Esophagus squamous epithelium (tissue), 5 donors: ENCODE measurements at places on chromosomes 4 and X.

- no peak for DNase-seq
These were observed 15.3 kb upstream of the PUDP start for GRCh38 chrX:7163146-7163677.

GRCh38 chr4:7638984-7639789 is 204.5 kb upstream of the PSAPL1 start:
- DNase-seq, result no peak

DNA sequence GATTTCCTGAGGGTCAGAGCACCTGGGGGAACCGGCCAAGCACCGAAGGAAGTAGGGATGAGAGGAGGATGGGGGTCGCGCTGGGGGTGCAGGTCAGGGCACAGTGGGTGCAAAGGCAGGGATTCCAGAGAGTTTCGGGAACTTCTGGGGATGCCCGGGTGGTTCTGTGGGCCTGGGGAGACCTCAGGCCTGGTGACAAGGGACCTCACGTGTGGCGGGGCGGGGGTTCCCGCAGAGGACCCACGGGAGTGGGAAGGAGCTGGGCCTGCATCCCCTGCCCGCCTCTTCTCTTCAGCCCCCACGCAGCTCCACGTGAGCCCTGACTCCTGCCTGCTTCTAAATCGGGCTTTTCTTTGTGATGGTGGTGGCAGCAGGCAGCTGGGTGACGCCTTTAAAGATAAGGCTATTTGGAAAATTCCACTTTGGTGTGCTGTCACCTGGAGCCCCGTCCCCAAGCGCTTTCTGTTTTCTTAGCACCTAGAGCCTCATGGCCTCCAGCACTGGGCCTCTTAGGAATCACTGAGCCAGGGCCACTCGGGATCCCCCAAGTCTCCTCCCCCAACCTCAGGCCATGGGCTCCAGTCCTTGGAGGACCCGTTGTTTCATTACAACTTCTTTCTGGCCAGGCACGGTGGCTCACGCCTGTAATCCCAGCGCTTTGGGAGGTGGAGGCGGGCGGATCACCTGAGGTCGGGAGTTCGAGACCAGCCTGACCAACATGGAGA is 7.1 kb upstream of the TBC1D14 start:
- no peak for DNase-seq

GRCh38 chr4:14771094-14771493 is 231.2 kb upstream of the CPEB2 start:
- no peak for DNase-seq

DNA sequence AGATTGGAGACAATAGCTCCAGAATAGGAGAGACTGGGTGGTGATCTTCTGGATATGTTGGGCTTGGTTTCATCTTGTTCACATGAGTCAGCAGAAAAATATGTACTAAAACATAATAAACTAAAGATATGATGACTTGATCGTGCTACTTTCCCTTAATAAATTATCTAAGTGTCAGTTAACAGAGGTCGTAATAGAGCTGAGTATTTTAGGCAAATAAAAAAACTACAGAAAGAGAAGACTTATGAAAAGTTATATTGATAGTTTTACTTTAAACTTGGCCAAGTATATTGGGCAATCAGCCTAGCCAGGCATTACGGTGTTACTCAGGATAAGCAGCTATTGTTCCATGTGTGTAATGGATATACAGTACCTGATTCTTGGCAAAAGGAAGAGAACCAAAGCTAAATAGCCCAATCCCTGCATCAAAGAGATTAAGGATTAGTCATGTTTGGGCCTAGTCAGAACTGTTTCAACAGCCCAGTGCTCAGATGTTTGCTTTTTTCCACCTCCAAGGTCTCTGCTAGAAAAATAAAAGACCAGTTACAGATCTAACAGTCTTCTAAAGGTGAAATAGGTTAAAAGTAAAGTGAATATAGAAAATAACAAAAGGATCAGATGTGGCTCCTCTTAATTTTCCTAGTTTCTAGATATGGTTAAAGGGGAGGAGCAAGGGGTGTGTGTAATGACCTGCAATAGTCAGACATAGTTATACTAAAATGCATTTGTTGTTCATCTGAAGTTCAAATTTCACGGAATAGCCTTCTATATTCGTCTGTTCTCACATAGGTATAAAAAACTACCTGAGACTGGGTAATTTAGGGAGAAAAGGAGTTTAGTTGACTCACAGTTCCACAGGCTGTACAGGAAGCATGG is 262.6 kb downstream of the ADGRL3 start:
- DNase-seq, result no peak

- no peak for DNase-seq
These were observed 16.3 kb upstream of the PDK3 start for GRCh38 chrX:24448762-24449250.

DNA sequence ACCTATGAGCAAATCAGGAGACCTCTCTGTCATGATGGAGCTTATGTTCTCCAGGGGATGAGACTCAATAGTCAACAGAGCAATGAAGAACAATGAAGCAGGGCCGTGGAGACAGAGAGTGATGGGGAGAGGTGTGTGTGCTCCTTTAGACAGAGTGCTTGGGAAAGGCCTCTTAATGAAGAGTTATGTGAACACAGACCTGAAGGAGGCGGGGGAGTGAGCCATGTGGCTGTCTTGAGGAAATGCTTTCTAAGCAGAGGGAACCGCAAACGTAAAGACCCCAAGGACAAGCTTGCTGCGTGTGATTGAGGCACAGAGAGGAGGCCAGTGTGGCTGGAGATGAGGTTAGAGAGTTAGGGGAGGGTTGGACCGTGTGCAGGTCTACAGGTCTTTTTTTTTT is 53.1 kb downstream of the CHRNA9 start:
- DNase-seq, result no peak

DNA sequence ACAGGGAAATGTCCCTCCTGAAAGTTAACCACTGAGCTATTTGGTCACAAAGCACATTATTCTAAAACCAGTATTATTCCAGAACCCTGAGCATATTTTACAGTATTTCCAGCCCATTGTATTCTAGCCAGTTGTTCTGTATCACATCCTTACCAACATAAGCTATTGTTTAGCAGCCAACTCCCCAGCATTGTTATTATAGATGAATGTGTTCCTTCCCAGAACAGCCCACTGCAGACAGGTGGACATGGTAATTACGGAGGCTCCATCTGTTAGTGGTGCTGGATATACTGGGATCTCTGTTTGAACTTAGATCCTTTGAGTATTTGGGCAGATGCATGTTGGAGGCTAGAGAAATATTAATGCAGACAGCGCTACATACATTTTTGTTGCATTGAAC is 126.1 kb downstream of the MGST2 start:
- DNase-seq, result no peak

GRCh38 chr4:40418430-40419230 is 83.5 kb downstream of the CHRNA9 start:
- DNase-seq, result no peak

- DNase-seq, result no peak
These were observed 32.4 kb upstream of the TMEM131L start for GRCh38 chr4:153433754-153434105.

- no peak for DNase-seq
These were observed 853.5 kb downstream of the TRIML1 start for GRCh38 chr4:188992706-188993105.

- no peak for DNase-seq
These were observed 110.4 kb upstream of the TBC1D9 start for GRCh38 chr4:140866492-140867005.

- DNase-seq, result no peak
These were observed 77.8 kb downstream of the SHROOM2 start for GRCh38 chrX:9864011-9864410.

- DNase-seq, result no peak
These were observed 27.5 kb downstream of the UBE2D3 start for GRCh38 chr4:102799816-102800215.

DNA sequence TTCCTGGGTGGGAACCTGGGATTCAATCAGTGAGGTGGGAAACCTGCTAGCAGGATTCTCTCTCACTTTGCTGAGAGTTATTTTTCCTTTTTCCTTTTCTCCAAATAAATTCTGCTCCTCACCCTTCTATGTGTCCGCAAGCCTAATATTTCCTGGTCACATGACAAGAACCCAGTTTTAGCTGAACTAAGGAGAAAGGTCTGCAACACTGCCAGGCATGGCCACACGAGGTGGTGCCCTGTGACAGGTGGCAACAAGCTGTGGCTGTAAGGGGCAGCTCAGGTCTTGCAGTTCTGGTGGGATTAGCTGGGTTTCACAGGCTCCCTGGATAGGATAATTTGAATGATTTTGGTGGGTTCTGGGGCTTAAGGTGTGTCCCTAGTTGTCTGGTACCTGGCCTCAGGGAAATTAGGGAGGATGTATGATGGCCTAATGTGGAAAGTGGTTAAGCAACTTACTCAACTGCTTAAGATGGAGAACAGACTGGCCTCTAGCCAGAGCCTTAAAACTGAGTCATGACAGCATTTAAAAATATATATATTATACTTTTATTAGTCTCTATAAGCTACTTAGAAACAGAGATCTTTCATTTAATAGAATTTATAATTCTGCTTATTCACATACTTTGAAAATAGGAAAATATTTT is 215.0 kb downstream of the IL15 start:
- DNase-seq, result no peak

GRCh38 chr4:124862261-124862660 is 149.7 kb upstream of the ANKRD50 start:
- DNase-seq, result no peak

DNA sequence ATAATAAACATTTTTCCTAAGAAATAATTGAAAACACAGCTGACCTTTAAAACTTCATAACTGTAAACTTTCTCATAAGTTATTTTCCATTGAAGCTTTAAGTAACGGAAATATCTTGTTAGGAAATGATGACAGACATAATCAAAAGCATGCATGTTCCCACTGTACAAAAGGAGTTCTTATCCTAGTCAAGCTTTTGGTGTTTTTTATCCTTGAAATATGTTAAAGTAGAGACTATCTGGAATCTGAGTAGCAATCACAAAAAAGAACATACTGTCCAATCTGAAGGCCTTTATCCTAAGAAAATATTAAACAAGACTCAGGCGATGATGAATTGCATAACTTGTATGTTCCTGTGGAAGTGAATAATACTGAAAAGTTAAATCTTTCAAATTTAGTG is 14.4 kb downstream of the GEMIN8 start:
- DNase-seq, result no peak

DNA sequence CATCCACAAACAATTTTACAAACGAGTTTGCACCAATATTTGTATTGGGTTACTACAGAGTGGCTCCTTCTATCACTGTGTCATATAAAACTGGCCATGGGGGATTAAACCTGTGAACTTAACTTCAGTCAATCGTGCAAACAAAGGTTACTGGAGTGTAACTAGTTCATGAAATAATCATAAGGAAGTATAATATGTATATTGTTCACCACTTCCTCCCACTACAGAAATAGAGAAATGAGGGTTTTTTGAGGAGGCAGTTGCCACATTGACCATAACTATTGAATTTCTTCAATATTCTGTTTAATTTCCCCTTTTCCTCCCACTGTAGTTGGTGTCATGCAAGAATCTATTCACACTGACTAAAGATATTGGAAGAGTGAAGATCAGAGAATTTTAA is at the start of gene GPR82:
Gene GPR82 (plus strand): TSS at position 356 of the 400 bp plus-strand sequence. CDS start 2,846 bp downstream, outside the sequence.
- DNase-seq, result no peak

GRCh38 chr4:168837922-168838321 is 172.1 kb downstream of the CBR4 start:
- DNase-seq, result no peak

DNA sequence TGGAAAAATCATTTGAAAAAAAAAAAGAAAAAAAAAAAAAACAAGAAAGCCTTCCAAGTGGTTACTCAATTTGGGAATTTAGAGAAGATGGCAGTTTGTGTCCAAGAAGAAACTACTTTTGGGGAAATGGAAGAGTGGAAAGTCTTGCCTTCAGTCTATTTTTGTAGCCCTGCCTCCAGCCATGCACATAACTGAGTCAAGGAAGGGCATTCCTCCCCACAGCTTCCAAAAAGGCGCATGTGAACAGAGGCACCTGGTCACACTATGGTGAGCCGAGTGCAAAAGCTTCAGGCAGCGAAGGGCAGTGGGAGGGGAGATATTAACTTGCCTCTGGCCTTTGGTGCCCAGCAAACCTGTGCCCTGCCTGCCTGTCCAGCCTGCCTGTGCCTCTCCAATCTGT is 163.7 kb downstream of the SMIM20 start:
- DNase-seq, result no peak

GRCh38 chr4:102429553-102429952 is 71.6 kb upstream of the NFKB1 start:
- DNase-seq, result no peak

DNA sequence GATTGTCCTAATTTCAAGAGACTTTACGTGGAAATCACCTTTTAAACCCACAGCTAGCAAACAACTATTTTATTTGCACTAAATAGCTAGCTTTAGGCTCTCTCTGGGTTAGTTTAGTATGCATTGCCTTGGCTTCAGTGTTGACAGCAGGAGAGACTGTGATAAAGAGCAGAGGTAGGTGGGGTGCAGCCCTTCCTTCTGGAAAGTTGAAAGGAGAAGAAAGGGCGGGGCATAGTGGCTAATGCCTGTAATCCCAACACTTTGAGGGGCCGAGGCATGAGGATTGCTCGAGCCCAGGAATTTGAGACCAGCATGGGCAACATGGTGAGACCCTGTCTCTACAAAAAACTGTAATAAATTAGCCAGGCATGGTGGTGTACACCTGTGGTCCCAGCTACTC is 29.0 kb upstream of the TMEM154 start:
- DNase-seq, result no peak

GRCh38 chrX:71236836-71237235 is 13.8 kb downstream of the GJB1 start:
- no peak for DNase-seq

DNA sequence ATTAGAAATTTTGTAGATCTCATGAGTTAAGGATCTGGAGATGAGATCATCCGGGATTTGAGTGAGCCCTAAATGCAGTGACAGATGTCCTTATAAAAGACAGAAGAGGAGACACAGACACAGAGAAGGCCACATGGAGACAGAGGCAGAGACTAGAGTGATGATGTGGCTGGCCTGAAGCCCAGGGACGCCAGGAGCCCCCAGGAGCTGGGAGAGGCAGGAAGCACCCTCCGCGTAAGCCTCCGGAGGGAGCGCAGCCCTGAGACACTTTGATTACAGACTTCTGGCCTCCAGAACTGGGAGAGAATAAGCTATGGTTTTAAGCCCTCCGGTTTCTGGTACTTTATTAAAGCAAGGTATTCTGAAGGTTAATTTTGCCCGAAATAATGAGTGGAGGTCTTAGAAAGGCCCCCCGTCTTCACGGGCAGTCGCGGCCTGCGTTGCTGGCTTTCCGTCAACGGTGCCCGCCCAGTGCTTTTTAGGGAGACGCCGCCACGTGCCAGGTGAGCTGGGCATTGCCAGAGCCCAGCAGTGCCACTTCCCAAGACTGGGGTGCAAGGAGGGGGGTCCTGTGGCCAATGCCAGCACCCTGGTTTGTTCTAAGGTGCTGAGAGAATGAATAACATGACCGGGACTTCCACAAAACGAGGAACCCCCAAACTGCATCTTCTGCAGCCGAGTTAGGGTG is 8.1 kb downstream of the DHRSX start:
- no peak for DNase-seq

- DNase-seq, result no peak
These were observed at the start of gene TMEM185A for GRCh38 chrX:149631234-149632165. TMEM185A (minus strand) TSS chrX:149631792; CDS start chrX:149631580, 212 bp downstream.

GRCh38 chr4:25654971-25655963 is at the start of gene SLC34A2:
SLC34A2 (plus strand) TSS chr4:25655851; CDS start chr4:25662501, 6,650 bp downstream.
- no peak for DNase-seq

DNA sequence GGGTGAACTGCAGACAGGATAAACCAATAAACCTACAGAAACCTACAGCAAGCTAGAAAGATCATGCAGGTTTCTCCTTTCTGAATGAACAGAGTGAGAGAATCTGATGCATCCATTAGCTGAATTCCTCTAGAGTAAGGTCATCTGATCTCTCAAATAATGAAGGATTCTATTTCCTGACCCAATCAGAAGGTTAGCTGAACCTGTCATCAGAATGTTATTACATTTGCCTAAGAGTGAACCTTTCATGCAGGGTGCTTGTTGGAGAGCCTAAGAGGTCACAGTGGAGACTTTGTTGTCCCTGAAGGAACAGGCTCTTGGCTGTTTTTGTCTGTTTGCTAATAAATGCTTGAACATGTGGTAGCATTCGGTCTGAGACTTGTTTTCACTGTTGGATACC is 24.0 kb downstream of the MEPE start:
- no peak for DNase-seq
